NCI-H1694 treated with DMSO at 0.1 percent for 48 hours (cell line): ENCODE measurements at places on chromosomes 16 and 17.

DNA sequence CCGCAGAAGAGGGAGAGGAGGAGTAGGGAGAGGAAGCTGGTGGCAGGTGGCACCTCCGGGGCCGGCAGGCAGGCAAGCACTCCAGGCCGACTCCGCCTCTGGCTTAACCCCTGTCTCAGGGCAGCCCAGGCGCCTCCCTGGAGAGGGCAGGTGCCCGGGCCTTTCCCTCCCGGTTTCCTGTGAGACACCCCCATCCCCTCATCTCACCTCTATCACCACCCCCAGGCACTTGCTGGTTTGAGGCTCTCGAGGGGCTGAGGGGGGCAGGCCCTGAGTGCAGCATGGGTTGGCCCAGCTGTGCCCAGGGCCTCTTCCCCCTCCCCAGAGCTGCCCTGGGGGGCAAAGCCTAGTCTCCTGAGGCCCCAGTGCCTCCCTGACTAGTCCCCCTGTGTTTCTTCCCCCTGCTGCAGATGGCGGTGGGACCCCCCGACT is 6.0 kb downstream of the DOC2A start:
- DNase-seq: no peak

DNA sequence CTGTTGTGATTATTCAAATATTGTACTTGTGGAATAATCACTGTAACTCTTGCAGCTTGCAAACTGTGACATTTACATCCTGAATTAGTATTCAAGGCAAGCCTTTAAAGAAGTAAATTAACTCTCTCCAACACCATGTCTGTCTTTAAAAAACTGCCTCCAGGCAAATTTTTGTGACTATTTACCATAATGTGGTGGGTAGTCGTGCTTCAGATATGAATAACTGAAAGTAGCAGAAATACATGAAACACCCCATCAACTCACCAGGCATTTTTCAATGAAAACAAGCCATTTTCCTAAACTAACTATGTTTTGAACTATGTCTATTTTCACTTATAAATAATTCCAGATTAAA is 217.4 kb upstream of the PSMD7 start:
- no peak for DNase-seq

- DNase-seq: no peak
These were observed 82.0 kb downstream of the RGS9 start for GRCh38 chr17:65219124-65219523.

DNA sequence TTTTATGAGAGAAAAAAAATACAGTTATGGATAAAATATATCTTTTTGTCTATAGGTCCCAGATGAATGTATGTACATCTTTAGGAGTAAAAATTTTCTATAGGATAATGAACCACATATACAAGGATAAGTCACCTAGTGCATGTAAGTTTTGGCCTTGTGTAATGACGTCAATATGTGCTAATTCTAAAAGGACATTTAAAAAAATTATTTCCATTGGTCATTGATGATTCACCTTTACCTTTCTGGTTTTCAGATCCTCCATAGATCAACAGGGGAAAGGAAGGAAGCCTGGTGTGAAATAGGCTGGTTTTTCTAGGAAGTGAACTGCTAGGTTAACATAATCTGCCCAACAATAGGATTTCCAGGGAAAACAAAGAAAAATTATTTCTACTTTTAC is 684.3 kb upstream of the SOX9 start:
- no peak for DNase-seq

DNA sequence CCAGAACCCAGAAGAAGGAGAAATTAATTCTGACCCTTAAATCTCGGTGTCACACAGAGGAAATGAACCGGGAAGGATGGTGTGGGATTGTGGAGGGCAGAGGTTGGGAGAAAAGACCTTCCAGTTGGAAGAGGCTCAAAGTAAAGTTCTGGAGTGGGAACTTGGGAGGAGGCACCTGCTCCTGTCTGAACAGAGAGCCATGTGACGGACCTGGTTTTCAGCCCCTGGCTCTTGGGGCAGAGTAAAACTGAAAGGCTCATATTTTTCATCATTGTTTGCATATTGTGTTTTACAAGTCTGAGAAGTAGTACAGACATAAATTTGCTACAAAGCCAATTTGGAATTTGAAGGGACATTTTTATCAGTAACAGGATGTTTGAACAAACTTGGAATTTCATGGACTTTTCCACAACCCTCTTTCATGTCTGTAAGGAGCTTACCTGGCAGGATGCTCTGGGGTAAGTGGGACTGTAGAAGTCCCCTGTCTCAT is 24.4 kb upstream of the SEC14L1 start:
- no peak for DNase-seq
